Brain microvascular endothelial cell (primary cell): ENCODE measurements at places on chromosomes 5 and 9.

DNA sequence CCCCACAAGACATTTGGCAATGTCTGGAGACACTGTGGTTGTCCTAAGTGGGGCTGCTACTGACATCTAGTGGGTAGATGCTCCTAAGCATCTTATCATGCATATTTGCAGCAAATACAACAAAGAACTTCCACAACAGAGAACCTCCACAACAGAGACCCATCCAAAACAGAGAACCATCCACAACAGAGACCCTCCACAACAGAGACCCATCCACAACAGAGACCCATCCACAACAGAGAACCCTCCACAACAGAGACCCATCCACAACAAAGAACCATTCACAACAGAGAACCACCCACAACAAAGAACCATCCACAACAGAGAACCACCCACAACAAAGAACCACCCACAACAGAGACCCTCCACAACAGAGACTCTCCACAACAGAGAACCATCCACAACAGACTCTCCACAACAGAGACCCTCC is 32.8 kb downstream of the ARPC5L start:
- peak; percentile 48 for DNase-seq

DNA sequence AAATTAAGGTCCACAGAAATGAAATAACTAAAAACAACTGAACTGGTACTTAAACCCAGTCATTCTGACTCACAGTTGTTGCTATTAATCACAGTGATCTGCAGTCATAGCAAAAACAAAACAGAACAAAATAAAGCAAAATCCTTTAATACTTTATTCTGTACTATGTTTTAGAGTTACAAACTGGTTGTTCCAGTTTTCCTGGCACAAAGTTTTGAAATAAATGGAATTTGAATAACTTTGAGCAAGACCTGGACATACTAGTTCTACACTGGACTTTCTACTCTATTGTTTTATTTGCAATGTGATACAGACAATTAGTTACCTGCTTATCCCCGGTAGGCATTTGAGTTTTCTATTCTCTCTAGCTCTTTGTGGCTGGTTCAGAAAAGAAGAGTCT is 147.9 kb downstream of the DMRT2 start:
- no peak for DNase-seq

DNA sequence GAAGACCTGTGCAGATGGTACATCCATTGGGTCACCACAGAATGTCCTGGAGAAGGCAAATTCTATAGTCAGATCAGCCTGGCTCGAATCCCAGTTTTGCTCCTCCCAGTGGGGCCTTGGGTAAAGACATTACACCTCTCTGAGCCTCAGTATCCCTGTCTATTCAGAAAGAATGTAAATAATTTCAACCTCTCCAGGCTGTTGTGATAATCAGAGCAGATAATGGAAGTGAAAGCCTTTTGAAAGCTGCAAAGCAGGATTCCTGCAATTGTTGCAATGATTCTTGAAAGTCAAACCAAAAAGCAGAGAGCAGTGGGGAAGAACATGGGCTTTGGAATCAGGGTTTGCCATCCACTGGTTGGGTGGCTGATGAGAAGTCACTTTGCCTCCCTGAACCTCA is 63.2 kb downstream of the LHX2 start:
- no peak for DNase-seq

GRCh38 chr5:52909192-52909591 is 80.0 kb upstream of the ITGA2 start:
- DNase-seq = peak; percentile 18

- no peak for DNase-seq
Measured at GRCh38 chr9:109383356-109383755, 62.5 kb upstream of the EPB41L4B start.

- DNase-seq = no peak
Measured at GRCh38 chr9:130119519-130120298, 52.5 kb upstream of the NCS1 start.

DNA sequence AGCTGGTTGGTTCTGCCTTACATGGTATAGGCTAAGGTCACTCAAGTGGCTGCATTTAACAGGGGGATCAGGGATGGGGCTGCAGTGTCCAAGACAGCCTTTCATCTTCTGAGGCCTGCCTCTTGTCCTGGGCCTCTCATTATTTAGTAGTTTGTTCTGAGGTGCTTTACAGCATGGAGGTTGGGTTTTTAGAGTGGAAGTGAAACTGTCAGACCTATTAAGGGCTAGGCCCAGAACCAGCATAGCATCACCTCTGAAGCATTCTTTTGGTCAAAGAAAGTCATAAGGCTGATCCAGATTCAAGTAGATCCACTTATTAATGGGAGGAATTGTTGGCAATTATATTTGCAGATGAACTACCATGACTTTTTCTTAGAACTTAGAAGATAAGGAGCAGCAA is 146.0 kb upstream of the NMUR2 start:
- no peak for DNase-seq

GRCh38 chr9:71681104-71681707 is 87.1 kb downstream of the CEMIP2 start:
- no peak for DNase-seq

- no peak for DNase-seq
Measured at GRCh38 chr9:130192382-130192999, 20.3 kb downstream of the NCS1 start.

- DNase-seq = no peak
Measured at GRCh38 chr9:128092199-128092977, 24.4 kb downstream of the SLC25A25 start.
